ENCODE measurements at places on chromosomes 3 and 15.

DNA sequence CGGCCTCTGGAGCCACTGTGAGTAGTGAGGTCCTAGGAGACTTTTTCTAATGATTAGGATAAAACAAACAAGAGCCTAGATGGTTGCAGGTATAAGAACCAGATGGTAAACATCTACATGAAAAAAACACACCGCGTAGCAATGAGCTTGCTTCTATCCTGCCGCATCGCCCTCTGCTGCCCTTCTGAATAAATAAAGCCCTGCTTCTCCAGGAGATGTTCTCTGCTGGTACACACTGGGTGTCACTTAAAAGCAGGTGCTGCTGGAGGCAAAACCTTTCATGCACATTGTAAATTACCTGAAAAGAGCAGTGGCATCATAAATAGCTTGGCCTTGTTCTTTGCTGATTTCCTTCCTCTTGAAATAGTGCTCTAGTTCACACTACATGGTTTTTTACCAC, 164.4 kb upstream of the TOPAZ1 start:
- DNase-seq: no peak
- H3K4me3 ChIP-seq: no peak overlapping the region
- H3K27ac ChIP-seq: no peak overlapping the region
- peaks cover 30% of the 10 kb centered on the region for H3K27me3 ChIP-seq

DNA sequence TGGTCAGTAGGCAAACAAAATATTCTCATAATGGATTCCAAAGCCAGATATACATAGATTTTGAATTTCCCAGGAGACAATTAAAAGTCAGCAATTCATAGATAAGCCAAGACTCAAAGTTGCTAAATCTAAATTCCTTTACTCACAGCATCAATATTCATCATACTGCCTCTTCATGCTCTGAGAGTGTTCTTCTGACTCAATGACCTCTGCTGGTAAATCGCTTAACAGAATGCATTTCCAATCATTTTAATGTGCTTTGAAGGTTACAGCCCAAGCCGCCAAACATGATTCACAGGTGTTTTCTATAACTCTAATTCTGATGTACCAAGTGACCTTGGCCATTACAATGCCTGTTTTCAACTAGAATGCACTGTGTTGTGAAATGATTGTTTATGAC, 24.2 kb upstream of the SLC4A7 start:
- no peaks in the 10 kb centered on the region for H3K27me3 ChIP-seq
- no peak overlapping the region for H3K4me3 ChIP-seq
- H3K27ac ChIP-seq: no peak overlapping the region

DNA sequence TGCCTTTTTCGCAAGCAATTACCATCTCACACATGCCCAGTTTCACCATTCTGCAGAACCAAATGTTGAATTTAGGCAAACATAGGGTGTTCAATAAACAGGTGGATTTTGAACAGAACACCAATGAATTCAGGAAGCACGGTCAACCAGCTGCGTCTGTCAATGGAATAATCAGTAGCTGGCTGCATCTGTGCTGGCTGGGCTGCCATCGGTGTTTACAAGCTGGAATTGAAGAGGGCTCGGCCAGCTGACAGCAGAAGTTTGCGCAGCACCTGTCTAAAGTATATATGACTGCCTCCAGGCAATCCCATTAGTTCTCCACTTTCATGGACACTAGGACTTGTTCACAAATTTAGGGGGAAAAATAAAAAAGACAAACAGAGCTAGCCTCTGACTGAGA, 996.4 kb upstream of the CFAP20DC start:
- H3K4me3 ChIP-seq: no peak overlapping the region
- H3K27me3 ChIP-seq: no peaks in the 10 kb centered on the region
- peak overlapping the region; percentile 57 for H3K27ac ChIP-seq

GRCh38 chr3:70647094-70647493, 334.7 kb upstream of the MDFIC2 start:
- no peaks in the 10 kb centered on the region for H3K4me1 ChIP-seq
- no peaks in the 10 kb centered on the region for H3K36me3 ChIP-seq
- H3K4me3 ChIP-seq: no peak overlapping the region
- H3K27ac ChIP-seq: no peak overlapping the region
- no peak for DNase-seq

DNA sequence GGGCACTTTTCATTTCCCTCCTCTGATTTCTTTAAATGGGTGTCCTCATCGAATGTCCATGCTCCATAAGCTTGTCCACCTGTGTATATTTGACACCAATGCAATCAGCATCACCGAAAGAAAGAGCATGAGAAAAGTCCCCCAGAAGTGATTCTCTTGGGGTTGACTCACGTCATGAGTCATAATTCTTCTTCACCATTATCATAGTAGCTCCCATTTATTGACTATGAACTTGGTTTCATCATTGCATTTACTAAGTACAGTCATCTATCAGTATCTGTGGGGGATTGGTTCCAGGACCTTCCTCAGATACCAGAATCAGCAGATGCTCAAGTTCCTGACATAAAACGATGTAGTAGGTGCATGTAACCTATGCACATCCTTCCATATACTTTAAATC, 372.5 kb upstream of the CFAP20DC start:
- peaks cover 2% of the 10 kb centered on the region for H3K36me3 ChIP-seq
- no peaks in the 10 kb centered on the region for H3K27me3 ChIP-seq
- H3K4me1 ChIP-seq: peaks cover 38% of the 10 kb centered on the region
- H3K4me3 ChIP-seq: no peak overlapping the region
- no peak overlapping the region for H3K27ac ChIP-seq

DNA sequence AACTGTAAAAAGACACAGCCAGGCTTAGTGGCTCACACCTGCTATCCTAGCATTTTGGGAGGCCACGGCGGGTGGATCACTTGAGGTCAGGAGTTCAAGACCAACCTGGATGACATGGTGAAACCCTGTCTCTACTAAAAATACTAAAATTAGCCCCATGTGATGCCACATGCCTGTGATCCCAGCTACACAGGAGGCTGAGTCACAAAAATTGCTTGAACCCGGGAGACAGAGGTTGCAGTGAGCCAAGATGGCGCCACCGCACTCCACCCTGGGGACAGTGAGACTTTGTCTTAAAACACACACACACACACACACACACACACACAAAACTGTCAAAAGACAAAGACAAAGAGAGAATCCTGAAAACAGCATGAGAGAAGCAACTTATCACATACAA, 18.0 kb downstream of the SPCS1 start:
- H3K4me1 ChIP-seq: peaks cover 15% of the 10 kb centered on the region
- H3K4me3 ChIP-seq: no peak overlapping the region
- peaks cover 4% of the 10 kb centered on the region for H3K36me3 ChIP-seq
- H3K27ac ChIP-seq: no peak overlapping the region
- no peaks in the 10 kb centered on the region for H3K27me3 ChIP-seq
- DNase-seq: no peak

- no peak overlapping the region for H3K27ac ChIP-seq
- no peak for DNase-seq
- no peaks in the 10 kb centered on the region for H3K36me3 ChIP-seq
Observed at GRCh38 chr15:34793071-34793470, 2.3 kb downstream of the ACTC1 start.

- no peak overlapping the region for H3K27ac ChIP-seq
- no peak for DNase-seq
- peaks cover 36% of the 10 kb centered on the region for H3K27me3 ChIP-seq
- H3K4me1 ChIP-seq: no peaks in the 10 kb centered on the region
- H3K36me3 ChIP-seq: peaks cover 2% of the 10 kb centered on the region
- H3K4me3 ChIP-seq: no peak overlapping the region
Observed at GRCh38 chr15:79779746-79780145, 117.1 kb downstream of the MTHFS start.

- peaks cover 29% of the 10 kb centered on the region for H3K36me3 ChIP-seq
- peak overlapping the region; percentile 95 for H3K27ac ChIP-seq
- H3K4me3 ChIP-seq: peak overlapping the region; percentile 92
- H3K27me3 ChIP-seq: no peaks in the 10 kb centered on the region
Observed at GRCh38 chr3:170278627-170279026, 56.4 kb downstream of the PRKCI start.

GRCh38 chr3:150759319-150759718, 3.6 kb downstream of the SIAH2 start:
- H3K27me3 ChIP-seq: no peaks in the 10 kb centered on the region
- H3K4me3 ChIP-seq: peak overlapping the region; percentile 87
- peaks cover 52% of the 10 kb centered on the region for H3K4me1 ChIP-seq
- peaks cover 32% of the 10 kb centered on the region for H3K36me3 ChIP-seq
- no peak for DNase-seq
- peak overlapping the region; percentile 96 for H3K27ac ChIP-seq

DNA sequence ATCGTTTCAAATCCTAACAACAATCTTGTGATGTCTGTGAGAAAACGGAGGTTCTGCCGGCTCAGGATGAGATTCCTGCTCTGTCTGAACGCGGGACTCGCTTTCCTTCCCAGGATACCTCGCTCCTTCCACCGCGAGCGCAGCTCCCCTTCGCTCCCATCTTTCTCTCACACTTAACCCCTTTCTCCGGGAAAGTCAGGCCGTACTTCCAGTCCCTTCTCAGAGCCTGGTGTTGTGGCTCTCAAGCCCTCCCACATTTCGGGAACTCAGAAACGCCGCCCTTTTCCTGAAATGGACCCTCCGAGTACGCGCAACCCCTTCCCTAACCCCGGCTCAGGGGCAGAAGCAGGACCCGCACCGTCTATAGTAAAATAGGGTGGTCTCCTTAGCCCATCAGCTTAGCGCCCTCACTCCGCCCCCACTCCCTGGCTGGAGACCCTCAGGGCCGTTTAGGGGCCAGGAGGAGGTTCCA, 378 bp upstream of the FEM1B start:
- peaks cover 48% of the 10 kb centered on the region for H3K4me1 ChIP-seq
- no peaks in the 10 kb centered on the region for H3K27me3 ChIP-seq
- peak overlapping the region; percentile 92 for H3K4me3 ChIP-seq
- H3K36me3 ChIP-seq: peaks cover 17% of the 10 kb centered on the region
- peak overlapping the region; percentile 98 for H3K27ac ChIP-seq

DNA sequence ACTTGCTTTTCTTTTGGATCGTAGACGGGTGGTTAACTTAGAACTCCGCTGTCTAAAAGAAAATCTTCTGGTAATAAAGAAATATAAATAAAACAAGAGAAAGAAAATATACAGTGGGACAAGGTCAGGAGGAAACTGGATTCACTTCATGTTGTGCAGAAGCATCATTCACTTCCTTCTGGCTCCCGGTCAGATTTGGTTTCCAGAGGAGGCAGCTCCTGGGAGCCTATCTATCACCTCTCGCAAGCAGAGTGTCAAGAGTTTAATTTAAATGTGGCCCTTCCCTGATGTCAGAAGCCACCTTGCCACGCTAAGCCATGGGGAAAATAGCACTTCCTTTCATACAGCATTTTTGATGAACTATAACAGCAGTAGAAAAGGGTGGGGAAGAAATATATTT, 139.1 kb downstream of the NSMCE3 start:
- no peak overlapping the region for H3K27ac ChIP-seq
- no peak overlapping the region for H3K4me3 ChIP-seq
- H3K36me3 ChIP-seq: peaks cover 6% of the 10 kb centered on the region
- peaks cover 18% of the 10 kb centered on the region for H3K27me3 ChIP-seq
- H3K4me1 ChIP-seq: peaks cover 8% of the 10 kb centered on the region

DNA sequence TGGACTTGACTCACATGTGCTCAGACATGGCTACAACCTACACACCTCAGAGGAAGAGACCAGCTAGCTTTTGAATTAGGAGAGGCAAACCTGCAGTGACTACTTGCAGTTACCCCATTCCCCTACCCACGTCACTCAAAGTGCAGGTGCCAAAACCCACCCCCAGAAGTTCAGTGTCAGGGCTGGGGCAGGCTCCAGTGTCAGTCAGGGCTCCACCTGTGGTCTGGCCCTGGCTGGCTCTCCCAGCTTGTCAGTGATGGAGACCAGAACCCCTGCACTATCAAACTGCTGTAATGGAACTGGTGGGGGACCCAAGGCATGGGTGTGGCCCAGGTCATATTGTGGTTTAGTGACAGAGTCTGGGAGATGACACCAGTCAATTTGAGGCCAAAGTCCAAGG, 32.6 kb upstream of the SLC41A3 start:
- no peaks in the 10 kb centered on the region for H3K36me3 ChIP-seq
- no peak overlapping the region for H3K4me3 ChIP-seq
- peaks cover 21% of the 10 kb centered on the region for H3K27me3 ChIP-seq
- no peak overlapping the region for H3K27ac ChIP-seq
- no peaks in the 10 kb centered on the region for H3K4me1 ChIP-seq

DNA sequence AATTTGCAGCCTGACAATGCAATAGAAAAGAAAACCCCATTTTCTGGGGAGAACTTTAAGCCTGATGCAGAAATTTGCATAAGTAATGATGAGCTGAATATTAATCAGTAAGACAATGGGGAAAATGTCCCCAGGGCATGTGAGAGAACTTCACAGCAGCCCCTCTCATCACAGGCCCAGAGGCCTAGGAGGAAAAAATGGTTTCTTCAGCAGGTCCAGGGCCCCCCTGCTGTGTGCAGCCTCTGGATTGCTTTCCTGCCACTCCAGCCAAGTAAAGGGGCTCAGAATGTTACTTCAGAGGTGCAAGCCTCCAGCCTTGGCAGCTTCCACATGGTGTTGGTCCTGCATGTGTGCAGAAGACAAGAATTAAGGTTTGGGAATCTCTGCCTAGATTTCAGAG, 900.3 kb upstream of the ROBO1 start:
- H3K4me3 ChIP-seq: no peak overlapping the region
- no peak overlapping the region for H3K27ac ChIP-seq
- DNase-seq: no peak
- no peaks in the 10 kb centered on the region for H3K36me3 ChIP-seq

DNA sequence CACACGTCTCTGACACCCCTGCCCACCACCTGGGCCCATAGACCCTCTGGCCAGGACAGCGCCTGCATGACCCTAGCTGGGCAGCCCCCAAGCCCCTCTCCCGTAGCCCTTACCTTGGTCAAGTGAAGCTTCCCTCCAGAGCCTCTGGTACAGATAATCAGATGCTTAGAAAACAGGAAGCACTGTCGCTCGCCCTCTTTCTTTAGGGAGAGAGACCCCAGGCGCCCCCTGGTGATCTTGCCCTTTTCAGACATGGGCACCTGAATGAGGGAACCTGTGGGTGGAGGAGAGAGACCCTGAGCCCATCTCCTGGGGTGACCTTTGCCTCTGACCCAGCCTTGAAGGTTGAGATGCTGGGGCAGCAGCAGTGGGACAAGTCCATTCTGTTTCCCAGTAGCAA, 65.4 kb downstream of the RASGRF1 start:
- DNase-seq: no peak
- H3K27ac ChIP-seq: no peak overlapping the region
- no peaks in the 10 kb centered on the region for H3K36me3 ChIP-seq
- H3K27me3 ChIP-seq: peaks cover 12% of the 10 kb centered on the region

DNA sequence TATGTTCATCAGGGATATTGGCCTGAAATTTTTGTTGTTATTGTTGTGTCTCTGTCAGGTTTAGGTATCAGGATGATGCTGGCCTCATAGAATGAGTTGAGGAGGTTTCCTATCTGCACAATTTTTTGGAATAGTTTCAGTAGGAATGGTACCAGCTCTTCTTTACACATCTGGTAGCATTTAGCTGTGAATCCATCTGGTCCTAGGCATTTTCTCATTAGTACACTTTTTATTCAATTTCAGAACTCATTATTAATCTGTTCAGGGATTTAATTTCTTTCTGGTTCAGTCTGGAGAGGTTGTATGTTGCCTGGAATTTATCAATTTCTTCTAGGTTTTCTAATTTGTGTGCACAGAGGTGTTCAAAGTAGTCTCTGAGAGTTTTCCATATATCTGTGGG, 57.0 kb downstream of the STRIT1 start:
- no peak for DNase-seq
- no peak overlapping the region for H3K4me3 ChIP-seq
- no peaks in the 10 kb centered on the region for H3K4me1 ChIP-seq
- H3K36me3 ChIP-seq: no peaks in the 10 kb centered on the region

- H3K36me3 ChIP-seq: no peaks in the 10 kb centered on the region
- H3K4me1 ChIP-seq: peaks cover 19% of the 10 kb centered on the region
- peaks cover 83% of the 10 kb centered on the region for H3K27me3 ChIP-seq
- peak overlapping the region; percentile 60 for H3K27ac ChIP-seq
- peak overlapping the region; percentile 80 for H3K4me3 ChIP-seq
- DNase-seq: no peak
Observed at GRCh38 chr15:56366211-56366610, 985 bp downstream of the TEX9 start.

GRCh38 chr3:13301286-13301987, 118.7 kb downstream of the NUP210 start:
- H3K36me3 ChIP-seq: peaks cover 4% of the 10 kb centered on the region
- no peak overlapping the region for H3K4me3 ChIP-seq
- peaks cover 51% of the 10 kb centered on the region for H3K27me3 ChIP-seq
